ENCODE measurements at places on chromosomes 5 and 9.

DNA sequence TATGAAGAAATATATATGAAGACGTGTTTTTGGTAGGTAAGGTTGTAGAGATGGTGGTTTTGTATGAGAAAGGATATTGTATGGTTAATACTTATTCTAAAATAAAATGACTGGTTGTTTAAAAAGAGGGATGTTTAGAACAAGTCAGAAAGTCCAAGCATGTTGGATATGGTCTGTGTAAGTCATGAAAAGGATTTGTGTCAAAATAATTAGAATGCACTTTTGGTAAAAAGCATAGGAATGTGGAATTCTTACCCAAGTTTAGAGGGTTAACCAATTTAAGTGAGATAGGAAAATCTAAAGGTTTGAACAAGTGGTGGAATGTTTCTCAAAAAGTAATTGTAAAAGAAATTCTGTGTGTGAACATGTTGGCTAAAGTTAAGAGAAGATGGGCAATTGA, 1556.5 kb upstream of the C9orf72 start:
- DNase-seq: peak; percentile 2

DNA sequence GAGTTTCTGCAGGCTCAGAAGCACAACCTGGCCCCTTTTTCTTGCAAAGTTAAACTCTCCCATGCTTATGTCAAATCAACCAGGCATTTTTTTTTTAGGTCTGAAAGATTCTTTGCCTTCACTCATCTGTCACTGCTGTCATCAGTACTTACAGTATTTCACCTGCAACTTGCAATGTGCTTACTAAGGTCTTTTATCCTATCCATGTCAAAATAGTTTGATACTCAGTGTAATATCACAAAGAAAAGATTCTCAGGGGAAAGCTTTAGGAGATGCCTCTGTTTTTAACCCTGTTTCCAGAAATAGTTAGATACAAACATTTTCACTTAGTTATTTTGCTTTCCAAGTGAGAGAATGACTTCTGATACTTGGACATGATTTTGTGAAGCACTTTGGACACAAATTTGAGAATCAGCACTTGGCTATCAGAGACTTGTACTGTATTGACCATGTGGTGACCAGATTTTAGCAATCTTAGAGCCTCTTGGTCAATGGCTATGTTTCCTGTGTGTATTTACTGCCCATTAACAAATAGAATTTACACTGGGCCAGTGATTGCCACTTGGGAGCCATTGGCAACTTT, 428.2 kb downstream of the IRX1 start:
- DNase-seq: no peak

DNA sequence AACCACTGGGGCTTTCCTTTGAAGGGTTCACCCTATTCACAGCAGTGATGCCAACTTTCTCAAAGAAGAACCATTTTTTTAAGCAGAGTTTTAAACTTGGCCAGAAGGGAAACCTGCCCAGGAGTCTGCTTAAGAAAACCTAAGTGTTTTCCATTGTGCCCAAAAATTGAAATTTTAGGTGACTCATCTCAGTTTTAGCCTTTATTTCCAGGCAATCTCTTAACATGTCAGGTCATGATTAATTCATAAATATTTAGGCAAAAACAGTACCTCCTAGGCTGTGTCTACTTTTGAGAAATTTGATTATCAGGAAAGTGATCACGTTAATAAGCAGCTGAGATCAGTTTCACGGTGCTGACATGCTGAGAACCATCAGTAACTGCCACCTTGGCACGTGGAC, 61.9 kb downstream of the TLE1 start:
- DNase-seq: no peak

GRCh38 chr9:111807197-111807596, 12.5 kb upstream of the SHOC1 start:
- no peak for DNase-seq

- no peak for DNase-seq
Measured at GRCh38 chr5:6788956-6789649, 75.9 kb downstream of the TENT4A start.

GRCh38 chr5:133456933-133457402, 155.4 kb downstream of the FSTL4 start:
- no peak for DNase-seq

Data from iPS DF 19.7 (cell line).